ENCODE measurements at places on chromosomes 1 and 21.

GRCh38 chr1:67228791-67229190 is 62.5 kb downstream of the IL23R start:
- no peak for DNase-seq

DNA sequence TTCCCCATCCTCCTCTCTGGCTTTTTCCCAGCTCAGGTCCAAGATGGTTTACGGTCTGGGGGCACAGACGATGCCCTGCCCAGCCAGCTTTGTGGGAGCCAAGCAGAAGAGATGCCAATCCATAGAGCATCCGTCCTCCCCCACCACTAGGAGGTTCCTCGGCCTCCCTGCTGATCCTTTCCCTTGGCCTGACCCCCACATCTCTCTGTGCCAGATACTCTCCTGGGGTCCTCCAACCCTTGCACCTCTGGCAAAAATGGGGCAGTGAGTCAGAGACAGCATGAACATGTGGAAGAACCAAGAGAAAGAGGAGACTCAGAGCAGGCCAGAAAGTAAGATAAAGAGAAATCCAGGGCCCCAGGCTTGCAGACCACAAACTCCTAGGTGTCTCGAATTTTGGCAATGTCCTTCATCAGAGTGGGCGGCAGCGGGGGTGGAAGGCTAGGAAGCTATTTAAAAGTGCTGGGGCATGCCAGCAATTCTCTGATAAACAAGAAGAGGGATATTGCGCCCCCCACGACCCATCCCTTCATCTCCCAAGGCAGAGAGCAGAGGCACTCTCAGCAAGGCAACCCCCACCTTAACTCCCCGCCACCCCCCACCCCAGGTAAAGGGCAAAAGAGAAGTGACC is 11.4 kb downstream of the BLACAT1 start:
- no peak for DNase-seq

DNA sequence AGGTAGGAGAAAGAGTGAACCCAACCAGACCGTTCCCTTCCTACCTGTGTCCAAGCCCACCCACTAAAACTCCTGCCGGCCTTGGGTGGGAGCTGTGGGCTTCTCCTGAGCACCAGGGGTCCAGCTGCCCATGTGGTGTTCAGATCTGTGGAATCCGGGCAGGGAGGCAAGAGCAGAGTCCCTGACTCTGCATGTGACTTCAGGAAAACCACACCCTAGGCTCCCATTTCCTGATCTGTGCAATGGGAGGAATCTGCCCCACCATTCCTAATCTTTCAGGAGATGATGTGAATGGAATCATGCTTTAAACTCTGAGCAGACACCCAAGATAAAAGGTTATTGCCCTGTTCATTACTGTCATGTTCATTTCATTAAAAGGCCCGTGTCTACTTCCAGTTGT is 27.6 kb downstream of the EIF2D start:
- DNase-seq: no peak

GRCh38 chr1:160207771-160208556 is 2.8 kb downstream of the PEA15 start:
- no peak for DNase-seq

DNA sequence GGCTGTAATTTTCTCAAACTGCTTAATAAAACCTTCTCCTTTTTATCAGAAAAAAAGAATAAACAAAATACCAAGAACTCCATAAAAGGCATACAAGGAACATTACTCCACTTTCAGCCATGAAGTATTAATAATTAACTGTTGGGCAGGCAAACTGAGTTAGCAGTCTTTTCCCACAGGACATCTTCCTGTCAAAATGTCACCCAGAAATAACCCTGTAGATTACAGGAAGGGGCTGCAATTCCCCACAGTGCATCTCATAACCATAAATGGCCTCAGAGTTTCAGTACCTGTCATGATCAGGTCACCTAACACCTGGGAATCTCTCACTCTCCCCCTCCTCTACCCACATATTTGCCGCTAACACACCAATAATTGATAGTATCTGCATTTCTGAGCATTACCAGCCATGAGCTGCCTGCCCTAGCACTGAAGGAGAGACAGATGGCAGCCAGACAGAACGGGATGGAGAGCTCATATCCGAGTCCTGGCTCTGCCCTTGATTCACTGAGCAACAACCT is 475.0 kb downstream of the SMYD3 start:
- no peak for DNase-seq

GRCh38 chr21:46181953-46182547 is 2.2 kb downstream of the SPATC1L start:
- DNase-seq: no peak

- no peak for DNase-seq
Observed at GRCh38 chr1:229751610-229752009, 125.6 kb downstream of the URB2 start.

DNA sequence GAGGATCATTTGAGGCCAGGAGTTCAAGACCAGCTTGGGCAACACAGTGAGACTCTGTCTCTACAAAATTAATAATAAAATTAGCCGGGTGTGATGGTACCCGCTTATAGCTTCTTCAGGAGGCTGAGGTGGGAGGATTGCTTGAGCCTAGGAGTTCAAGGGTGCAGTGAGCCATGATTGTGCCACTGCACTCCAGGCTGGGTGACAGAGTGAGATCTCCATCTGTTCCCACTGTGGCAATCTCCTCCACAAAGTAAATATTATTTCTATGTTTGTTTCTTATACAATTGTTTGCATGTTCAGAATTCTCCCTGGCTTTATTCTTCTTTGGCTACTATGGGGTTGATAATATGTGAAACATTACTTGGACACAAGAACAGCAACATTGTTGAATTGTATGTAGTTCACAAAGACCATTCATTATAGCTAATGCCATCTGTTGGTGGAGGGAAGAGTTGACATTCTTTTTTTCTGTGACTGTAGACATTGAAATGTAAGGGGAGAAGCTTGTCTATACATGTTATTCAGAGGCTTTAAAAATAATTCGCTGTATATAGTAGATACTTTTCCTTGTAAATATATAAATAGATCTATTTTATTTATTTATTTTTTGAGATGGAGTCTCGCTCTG is 47.8 kb upstream of the SRSF10 start:
- no peak for DNase-seq

DNA sequence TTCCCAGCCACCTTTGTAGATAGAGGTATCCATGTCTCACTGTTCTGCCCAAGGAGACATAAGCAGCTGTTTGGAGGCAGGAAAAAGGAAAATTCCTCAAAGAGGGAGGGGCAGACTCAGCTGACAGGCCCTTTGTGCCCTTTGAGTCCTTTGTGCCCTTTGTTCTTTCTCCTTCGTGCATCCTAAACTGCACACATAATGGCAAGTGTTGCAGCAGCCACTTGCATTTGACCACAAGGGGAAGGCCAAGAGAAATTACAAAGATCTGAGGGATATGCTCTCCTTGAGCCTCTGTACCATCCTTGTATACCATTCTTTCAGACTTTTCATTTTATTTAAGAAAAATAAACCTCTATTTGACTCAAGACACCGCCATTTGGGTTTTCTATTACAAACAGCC is 71.8 kb upstream of the PKN2 start:
- DNase-seq: no peak

- no peak for DNase-seq
Observed at GRCh38 chr1:9755441-9755995, 68.2 kb downstream of the CLSTN1 start.

DNA sequence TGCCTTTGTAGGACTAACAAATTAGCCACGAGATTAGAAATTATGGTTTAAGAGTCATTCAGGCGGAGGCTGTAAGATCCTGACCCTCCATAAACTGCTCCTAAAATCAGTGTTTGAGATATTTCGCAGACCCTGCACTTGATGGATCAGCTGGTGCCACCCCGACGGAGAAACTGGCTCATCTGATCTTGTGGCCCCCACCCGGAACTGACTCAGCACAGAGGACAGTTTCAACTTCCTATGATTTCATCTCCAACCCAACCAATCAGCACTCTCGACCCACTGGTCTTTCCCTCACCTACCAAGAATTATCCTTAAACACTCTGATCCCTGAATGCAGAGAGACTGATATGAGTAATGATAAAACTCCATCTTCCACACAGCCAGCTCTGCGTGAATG is 3.7 kb upstream of the JAM2 start:
- DNase-seq: no peak

- DNase-seq: no peak
Observed at GRCh38 chr1:228514421-228514820, 27.2 kb downstream of the RNF187 start.

DNA sequence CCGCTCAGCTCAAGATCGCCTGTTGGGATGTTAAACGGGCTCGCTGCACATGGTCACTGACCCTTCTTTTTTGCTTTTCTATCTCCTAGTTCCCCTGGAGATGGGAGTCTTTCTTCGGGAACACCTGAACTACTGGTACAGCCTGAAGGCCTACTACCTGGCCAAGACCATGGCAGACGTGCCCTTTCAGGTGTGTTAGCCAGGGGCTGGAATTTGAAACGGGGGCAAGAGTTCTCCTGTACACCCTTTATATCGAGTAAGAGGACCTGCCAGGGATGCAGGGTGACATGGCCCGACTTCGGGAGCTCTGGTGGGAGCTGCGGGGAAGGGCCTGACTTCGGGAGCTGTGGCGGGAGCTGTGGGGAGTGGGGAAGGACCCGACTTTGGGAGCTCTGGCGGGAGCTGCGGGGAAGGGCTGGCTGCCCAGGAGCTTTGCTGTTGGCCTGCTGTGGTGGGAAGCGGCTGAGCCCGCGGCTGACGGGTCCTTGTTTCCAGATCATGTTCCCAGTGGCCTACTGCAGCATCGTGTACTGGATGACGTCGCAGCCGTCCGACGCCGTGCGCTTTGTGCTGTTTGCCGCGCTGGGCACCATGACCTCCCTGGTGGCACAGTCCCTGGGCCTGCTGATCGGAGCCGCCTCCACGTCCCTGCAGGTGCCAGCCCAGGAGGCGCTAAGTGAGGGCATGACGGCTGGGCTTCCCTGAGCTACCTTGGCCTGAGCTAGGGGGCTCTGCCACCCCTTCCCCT is 24.0 kb downstream of the TFF3 start:
- DNase-seq: no peak

- no peak for DNase-seq
Observed at GRCh38 chr1:222540598-222540995, 7.3 kb downstream of the HHIPL2 start.

DNA sequence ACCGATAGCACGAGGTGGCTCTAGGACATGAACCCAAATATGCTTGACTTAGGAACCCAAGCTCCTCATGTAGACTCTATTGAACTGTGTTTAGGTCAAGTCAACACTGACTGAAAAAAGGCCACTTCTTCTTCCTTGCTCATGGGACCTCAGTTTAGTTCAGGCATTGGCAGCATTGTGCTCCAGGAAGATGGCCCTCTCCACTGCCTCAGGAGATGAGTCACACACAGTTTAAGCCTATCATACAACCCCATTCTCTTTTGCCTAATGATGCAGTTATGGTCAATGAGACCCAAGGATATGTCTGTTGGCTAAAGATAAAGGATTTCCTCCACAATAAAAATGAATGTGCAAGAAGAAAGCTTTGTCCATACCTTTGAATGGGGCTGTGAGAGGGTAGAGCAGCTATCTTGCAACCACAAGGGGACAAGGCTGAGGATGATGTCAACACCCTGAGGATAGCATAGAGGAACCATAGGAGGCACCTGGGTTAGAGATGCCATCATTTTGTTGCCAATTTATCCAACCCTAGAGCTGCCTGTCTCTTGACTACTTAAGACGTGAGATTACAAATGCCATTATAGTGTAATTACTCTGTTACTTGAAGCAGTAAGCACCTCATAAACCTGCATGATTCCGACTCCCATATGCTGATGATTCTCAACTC is 3.0 kb upstream of the TRIM63 start:
- DNase-seq: no peak

DNA sequence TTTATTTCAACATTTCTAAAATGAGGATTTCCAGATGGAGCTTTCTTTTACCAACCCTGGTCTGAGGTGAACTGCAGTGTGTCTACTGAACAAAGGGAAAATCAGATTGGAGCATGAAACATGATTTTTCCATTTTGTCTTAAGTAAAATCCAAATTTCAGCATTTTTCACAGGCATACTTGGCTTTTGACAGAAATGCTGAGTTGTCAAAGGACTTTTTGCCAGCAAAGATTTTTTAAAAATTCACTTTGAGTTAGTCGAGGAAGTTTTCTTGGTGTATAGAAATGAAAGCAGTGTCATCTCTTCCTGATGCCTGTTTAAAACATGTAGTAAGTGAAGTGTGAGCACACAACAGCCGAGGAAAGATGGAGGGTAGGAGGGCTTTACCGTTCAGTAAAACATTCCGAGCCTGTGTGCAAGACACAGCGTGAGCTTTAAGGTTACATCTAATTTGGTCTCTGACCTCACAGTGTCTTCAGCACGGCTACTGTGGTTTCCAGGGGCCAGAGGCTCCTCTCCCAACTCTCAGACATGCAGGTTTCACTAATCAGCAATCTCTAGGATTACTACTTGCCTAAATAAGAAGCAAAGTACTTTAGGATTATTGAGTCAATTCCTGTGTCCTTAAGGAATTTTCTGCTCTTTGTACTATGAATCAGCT is 45.9 kb downstream of the SAMD13 start:
- DNase-seq: no peak

DNA sequence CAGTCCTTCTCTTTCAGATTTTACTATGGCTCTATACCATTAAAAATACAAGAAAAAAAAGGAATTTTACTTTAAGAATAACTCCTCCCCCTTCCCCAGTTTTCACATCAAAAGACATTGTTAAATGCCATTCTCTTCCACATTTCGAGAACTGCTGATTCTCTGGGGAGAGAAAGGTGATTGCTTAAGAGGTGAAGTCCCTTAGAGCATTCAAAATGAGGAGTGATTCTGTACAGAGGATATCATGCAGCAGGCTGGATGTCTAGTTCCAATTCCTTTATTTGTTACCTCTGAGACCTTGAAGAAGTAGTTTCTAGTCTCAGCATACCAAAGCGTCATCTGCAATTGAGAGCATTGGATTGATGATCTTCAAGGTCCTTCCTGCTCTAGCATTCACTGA is 46.9 kb downstream of the FMO3 start:
- no peak for DNase-seq

DNA sequence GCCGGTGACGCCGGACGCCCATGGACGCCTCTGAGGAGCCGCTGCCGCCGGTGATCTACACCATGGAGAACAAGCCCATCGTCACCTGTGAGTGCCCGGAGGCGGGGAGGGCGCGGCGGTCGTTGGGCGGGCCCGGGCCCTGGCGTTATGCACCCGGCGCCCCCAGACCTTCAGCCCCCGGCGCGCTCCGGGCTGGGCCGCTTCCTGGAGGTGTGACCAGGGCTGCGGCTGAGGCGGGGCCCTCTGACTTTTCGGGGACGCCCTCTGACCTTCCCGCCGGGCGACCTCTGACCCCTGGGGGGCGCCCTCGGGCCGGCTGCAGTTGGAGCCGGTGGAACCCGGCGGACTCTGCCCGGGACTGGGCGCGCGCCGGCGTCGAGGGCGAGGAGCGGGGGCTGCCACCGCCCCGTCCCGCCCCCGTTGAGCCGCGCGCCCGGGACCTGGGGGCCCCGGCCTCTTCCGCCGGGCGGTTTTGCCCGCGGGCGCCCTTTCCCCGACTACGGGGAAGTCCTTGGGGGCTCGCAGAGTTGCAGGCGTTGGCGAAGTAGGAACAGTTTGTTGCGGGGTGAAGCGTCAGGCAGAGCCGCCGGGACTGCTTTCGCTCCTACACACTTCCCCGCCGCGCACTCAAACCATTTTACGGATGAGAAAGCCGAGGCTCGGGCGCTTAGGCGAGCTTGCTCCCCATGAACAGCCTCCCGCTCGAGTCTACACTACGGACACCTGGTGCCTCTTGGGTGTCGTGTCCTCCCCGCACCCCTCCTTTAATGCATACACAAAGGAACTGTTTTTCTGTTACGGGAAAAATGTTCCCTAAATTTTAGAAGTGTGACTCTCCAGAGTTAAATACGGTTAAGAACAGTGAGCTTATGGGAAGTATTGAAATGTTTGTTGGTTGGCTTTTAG is 618 bp downstream of the TRAPPC10 start:
- DNase-seq: peak; percentile 87
